ENCODE measurements at places on chromosomes 11 and 22. TPM values are rescaled to one million over a fixed set of nuclear protein-coding genes. Genes with fewer than 3 reads are reported as not detected.

The CSKMT gene
- total RNA-seq = 17.0 TPM

The IL17REL gene
- 0.32 TPM for total RNA-seq

The HTR3B gene
- total RNA-seq = 0.14 TPM

The C22orf31 gene
- total RNA-seq = not detected

The SOX10 gene
- 2.6 TPM for total RNA-seq

GRCh38 chr11:99020352-99021225 lies at the start of gene CNTN5:
TSS of gene CNTN5 (plus strand) at chr11:99020949.
- H3K27me3 ChIP-seq = peaks cover 45% of the 10 kb centered on the region
- H3K36me3 ChIP-seq = no peaks in the 10 kb centered on the region
- H3K27ac ChIP-seq = no peak within 1 kb of the TSS
- no peaks in the 10 kb centered on the region for H3K4me1 ChIP-seq
- peak; percentile 13 for DNase-seq
- H3K4me3 ChIP-seq = no peak within 1 kb of the TSS

DNA sequence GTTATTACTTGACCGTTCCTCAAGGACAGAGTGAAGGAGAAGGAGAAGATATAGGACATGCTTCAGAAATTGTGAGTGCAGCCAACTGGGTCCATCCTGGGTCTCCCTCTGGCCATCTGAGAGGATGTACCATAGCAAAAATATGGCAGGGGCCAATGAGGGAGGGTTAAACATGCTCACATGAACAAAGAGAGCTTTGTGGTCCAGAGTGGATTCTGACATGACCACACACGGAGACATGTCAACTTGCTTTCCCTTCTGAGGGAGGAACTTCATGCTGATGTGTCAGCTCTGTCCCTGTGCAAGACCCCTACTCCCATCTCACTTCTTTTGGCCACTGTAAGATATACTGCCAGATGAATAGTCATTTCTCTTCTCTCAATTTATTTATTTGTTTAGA lies 3.0 kb upstream of the UBASH3B start:
- H3K36me3 ChIP-seq = no peaks in the 10 kb centered on the region
- DNase-seq = no peak
- peaks cover 6% of the 10 kb centered on the region for H3K4me1 ChIP-seq
- H3K27me3 ChIP-seq = peaks cover 8% of the 10 kb centered on the region
- H3K4me3 ChIP-seq = no peak overlapping the region
- no peak overlapping the region for H3K27ac ChIP-seq

DNA sequence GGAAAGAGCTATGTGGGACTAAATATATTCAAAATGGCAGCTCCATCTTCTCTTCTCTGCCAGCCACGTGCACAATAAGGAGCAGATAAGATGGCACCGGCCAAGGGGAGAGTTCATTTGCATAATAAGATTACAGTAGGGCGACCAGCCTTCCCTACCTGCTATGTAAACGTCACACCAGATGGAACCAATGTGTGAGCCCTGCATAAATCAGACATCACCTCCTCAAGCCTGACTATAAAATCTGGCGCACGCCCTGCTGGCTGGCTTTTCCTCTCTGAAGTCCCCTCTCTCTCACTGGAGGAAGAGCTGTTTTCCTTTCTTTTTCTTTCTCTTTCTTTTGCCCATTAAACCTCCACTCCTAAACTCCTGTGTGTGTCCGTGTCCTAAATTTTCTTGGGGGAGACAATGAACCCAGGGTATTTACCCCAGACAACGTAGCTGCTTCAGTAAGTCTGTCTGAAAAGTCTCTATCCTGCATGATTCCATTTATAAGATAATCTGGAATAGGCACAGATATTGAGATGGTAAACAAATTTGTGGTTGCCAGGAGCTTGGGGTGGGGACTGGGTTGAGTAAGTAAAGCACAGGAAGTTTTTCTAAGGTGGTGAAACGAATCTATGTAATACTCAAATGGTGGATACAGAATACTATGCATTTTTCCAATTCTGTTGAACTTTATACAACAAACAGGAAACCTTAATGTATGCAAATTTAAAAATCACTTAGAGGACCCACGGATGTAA lies 670.0 kb upstream of the KIRREL3 start:
- no peak overlapping the region for H3K4me3 ChIP-seq
- no peak for DNase-seq
- no peaks in the 10 kb centered on the region for H3K36me3 ChIP-seq
- H3K4me1 ChIP-seq = peaks cover 5% of the 10 kb centered on the region
- no peaks in the 10 kb centered on the region for H3K27me3 ChIP-seq

- DNase-seq = no peak
- H3K36me3 ChIP-seq = no peaks in the 10 kb centered on the region
- H3K4me1 ChIP-seq = no peaks in the 10 kb centered on the region
- no peaks in the 10 kb centered on the region for H3K27me3 ChIP-seq
Measured at GRCh38 chr11:82405421-82405820, 328.2 kb downstream of the FAM181B start.

- H3K27me3 ChIP-seq = no peaks in the 10 kb centered on the region
- no peak overlapping the region for H3K4me3 ChIP-seq
- no peak for DNase-seq
- H3K4me1 ChIP-seq = no peaks in the 10 kb centered on the region
- no peak overlapping the region for H3K27ac ChIP-seq
Measured at GRCh38 chr11:98559961-98560360, 460.8 kb upstream of the CNTN5 start.

DNA sequence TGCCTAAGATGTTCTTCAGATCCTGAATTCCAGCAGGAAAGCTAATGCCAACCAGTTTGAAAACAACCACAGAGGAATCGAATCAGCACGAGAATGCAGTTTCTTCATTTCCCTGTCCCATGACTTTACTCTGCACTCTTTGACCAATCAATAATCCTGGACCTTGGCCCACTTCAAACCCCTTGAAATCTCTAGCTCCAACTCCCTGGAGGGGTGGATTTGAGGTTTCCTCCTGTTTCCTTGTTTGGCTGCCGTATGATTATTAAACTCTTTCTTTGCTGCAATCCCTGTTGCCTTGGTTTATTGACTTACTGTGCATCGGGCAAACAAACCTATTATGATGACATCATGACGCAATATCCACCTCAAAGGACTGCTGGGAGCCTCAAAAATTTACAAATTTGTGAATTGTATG lies 109.3 kb downstream of the FBXO7 start:
- H3K4me1 ChIP-seq = no peaks in the 10 kb centered on the region
- H3K36me3 ChIP-seq = no peaks in the 10 kb centered on the region
- no peak overlapping the region for H3K27ac ChIP-seq
- H3K4me3 ChIP-seq = no peak overlapping the region

DNA sequence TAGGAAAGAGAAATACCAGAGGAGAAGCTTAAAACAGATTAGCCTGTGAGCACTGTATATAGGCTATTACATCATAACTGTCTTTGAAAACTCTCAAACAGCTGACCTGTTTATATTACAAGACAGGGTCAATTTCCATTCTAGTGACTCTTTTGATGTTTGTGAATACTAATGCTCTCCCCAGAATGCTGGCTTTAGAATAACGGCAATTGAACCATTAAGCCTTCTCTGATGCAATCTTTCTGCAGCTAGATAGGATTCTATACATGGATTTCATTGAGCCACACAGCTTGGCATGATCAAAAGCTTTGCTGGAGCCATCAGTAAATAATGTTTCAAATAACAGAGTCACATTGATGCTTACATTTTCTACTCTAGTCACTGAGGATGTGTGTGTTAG lies 122.7 kb upstream of the FAT3 start:
- H3K27me3 ChIP-seq = no peaks in the 10 kb centered on the region
- no peak overlapping the region for H3K27ac ChIP-seq
- H3K36me3 ChIP-seq = no peaks in the 10 kb centered on the region
- H3K4me3 ChIP-seq = no peak overlapping the region

DNA sequence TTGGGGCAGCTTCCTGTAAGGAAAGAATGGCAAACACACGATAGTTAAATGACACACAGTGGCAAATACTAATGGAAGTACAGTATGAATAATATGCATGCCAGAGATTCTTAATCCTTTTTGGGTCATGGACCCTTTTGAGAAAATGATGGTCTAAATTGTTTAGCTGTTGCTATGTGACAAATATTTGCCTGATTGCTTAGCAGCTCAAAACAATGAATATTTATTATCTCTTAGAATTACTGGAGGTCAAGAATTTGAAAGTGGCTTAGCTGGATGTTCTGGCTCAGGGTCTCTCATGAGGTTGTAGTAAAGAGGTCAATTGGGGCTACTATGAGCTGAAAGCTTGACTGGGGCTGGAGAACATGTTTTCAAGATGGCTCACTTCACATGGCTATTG lies 69.7 kb downstream of the FANCF start:
- H3K4me3 ChIP-seq = no peak overlapping the region
- H3K36me3 ChIP-seq = no peaks in the 10 kb centered on the region
- no peaks in the 10 kb centered on the region for H3K4me1 ChIP-seq

DNA sequence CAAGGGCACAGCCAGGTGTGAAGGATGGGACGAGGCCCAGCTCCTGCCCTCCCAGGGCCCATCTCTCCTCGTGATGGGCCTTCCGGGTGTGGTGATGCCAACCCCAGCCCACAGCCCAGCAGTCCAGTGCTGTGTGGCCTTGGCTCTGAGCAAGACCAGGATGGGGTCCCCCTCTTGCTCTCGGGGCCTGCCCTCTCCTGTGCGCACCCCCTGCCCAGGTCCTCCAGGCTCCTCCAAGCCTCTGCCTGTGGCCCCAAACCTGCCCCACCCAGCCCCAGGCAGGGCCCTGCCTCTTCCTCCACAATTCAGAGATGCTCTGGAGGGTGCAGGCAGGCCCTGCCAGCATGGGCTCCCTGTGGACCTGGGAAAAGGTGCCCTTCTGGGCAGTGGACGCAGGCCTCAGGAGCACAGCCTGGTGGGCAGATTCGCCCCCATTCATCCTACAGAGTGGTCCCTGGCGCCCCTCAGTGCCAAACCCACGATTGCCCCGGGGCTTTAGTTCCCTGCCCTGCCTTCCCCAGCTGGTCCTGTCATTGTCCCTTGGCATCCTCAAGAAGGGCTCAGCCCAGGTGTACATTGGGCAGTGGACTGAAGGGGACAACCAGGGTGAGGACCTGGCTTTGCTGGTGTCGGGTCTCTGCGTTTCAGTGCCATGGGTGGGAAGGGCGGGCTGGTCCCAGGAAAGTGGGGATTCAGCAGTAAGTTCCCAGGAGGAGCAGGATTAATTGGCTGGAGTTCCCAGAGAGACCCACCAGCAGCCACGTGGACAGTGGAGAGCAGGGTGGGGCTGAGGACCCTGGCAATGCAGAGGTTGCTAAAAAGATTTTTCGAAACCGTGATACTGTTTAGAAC lies 19.8 kb downstream of the EIF1AD start:
- no peaks in the 10 kb centered on the region for H3K4me1 ChIP-seq
- H3K36me3 ChIP-seq = peaks cover 16% of the 10 kb centered on the region
- H3K4me3 ChIP-seq = no peak overlapping the region
- no peak for DNase-seq
- no peaks in the 10 kb centered on the region for H3K27me3 ChIP-seq

- H3K36me3 ChIP-seq = peaks cover 14% of the 10 kb centered on the region
- no peaks in the 10 kb centered on the region for H3K27me3 ChIP-seq
- no peak for DNase-seq
- no peak overlapping the region for H3K4me3 ChIP-seq
- no peaks in the 10 kb centered on the region for H3K4me1 ChIP-seq
Measured at GRCh38 chr22:21680830-21681565, 15.2 kb downstream of the PPIL2 start.

- no peak for DNase-seq
- peaks cover 27% of the 10 kb centered on the region for H3K36me3 ChIP-seq
- no peak overlapping the region for H3K27ac ChIP-seq
- peaks cover 7% of the 10 kb centered on the region for H3K4me1 ChIP-seq
- H3K27me3 ChIP-seq = no peaks in the 10 kb centered on the region
- no peak overlapping the region for H3K4me3 ChIP-seq
Measured at GRCh38 chr22:37690901-37691504, 4.9 kb downstream of the NOL12 start.

- no peak overlapping the region for H3K27ac ChIP-seq
- H3K4me3 ChIP-seq = no peak overlapping the region
Measured at GRCh38 chr11:87284306-87284705, 246.6 kb downstream of the TMEM135 start.

DNA sequence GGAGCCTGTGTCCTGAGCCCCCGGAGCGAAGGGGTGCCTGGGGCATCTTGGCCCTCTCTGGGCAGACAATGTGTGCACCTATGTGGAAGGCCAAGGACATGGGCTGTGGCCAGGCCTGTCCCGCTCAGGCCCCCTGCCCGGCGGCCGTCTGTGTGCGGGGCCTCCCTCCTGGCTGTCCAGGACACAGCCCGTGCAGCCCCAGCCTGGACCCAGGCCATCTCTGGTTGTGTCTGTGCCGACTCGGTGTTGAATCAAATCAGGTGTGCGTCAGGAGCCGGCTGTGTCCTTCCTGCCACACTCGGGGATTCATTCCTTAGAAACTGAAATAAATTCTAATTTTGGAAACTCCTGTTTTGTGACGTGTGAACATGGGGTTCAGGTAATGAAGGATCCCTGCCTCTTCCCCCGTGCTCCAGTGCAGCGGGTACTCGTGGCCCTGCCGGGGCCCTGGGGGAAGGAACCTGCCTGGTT lies 1.5 kb upstream of the SELENOO start:
- no peak overlapping the region for H3K27ac ChIP-seq
- peaks cover 4% of the 10 kb centered on the region for H3K36me3 ChIP-seq
- no peak for DNase-seq
- H3K27me3 ChIP-seq = no peaks in the 10 kb centered on the region
- H3K4me1 ChIP-seq = peaks cover 22% of the 10 kb centered on the region
- H3K4me3 ChIP-seq = no peak overlapping the region

DNA sequence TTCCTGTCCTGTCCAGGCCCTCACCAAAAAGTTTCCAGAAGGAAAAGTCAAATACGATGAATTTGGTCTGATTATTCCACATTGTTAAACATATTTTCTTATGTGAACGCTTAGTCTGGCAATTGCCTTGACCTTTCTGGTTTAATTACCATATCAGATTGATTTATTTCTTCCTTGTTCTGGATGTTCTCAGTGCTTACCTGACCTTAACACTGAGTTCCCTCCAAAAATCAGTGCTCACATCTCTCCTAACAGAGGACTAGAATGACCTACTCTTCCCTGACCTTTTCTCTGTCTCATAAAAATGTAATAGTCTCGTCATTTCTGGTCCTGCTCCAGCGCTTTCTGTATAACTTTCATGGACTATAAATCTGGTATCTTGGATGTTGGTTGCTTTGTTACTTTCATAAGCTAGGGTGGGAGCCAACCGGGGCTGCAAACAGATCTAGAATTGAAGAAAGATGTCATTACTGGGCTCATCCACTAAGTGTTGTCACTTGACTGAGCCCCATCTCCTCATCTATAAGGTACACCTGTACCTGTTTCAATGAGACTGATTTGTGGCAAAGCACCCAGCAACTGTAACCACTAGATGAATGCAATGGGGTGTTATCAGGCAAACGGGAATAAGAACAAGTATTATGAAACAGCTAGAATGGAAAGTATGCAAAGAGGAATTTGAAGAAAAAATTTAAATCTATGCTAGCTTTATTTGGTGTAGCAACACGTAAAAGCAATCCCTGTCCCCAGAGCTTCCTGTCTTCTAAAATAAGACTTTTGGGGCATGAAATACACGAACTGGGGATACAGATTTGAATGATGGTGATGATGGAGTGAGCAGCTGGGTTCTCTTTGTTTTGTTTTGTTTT lies 2.4 kb downstream of the FADS2 start:
- peaks cover 33% of the 10 kb centered on the region for H3K27me3 ChIP-seq
- H3K4me3 ChIP-seq = no peak overlapping the region
- peaks cover 18% of the 10 kb centered on the region for H3K4me1 ChIP-seq

GRCh38 chr11:64620381-64620971 lies 29.5 kb downstream of the SLC22A12 start:
- no peaks in the 10 kb centered on the region for H3K36me3 ChIP-seq
- no peaks in the 10 kb centered on the region for H3K27me3 ChIP-seq
- peak; percentile 35 for DNase-seq
- H3K4me1 ChIP-seq = peaks cover 6% of the 10 kb centered on the region
- peak overlapping the region; percentile 28 for H3K27ac ChIP-seq
- H3K4me3 ChIP-seq = no peak overlapping the region
